ENCODE measurements at places on chromosomes 3 and 15.
A peak's percentile ranks its signal among the peaks of the same experiment; 100 is the strongest.

DNA sequence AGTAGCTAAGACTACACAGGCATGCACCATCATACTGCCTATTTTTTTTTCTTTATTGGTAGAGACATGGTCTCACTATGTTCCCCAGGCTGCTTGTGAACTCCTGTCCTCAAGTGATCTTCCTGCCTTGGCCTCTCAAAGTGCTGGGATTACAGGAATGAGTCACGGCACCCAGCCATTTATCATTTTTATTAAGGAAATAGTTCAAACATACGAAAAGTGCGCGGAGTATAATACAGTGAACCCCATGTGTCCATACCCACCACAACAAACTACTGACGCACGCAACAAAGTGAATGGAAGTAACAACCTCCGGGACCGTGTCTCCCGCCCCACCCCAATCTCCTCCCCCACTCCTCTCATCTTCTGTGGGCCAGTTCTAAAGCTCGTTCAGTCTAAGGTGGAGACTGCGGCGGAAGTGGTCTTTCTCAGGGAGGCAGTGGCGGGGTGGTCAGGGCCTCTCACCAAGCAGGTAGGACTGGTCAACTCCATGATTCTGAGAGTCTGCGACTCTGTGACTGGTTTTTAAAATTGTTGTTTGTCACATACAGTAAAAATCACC, 42.1 kb downstream of the DNAJB8 start:
- no peak for DNase-seq

GRCh38 chr3:8619548-8619947, 25.1 kb downstream of the SSUH2 start:
- no peak for DNase-seq

DNA sequence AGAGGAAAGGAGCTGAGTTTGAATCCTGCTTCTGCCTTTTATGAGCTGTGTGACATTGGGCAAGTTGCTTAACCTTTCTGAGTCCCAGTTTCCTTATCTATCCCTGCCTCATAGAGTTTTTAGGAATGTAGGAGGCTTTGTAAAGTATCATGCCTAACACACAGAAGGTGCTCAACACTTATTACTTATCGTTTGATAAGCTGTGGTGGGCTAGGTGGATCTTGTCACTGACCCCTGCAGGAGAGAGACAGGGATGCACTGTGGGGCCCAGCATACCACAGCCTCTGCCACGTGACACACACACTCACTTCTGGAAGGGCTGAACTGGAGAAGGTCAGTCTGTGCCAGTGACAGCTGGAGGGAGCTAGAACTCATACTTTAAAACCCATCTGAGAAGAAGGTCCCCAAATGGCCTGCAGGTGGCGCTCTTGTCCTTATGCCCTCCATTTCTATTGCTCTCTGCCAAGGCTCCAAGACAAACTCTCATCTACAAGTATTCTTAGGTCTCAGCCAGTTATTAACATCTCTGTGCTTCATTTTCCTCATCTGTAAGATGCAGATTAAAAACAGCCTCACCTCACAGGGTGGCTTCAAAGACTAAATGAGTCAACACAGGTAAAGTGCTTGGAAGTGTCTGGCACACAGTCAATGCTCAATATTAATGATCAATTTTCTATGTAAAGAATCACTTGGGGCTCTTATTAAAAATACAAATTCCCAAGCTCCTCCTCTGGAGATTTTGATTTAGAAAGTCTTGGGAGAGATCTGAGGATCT, 57.5 kb upstream of the HACD2 start:
- peak; percentile 75 for DNase-seq

- DNase-seq = no peak
These were observed 4.5 kb downstream of the ARPIN start for GRCh38 chr15:89908226-89908625.
